ENCODE measurements at places on chromosomes 7 and 10. TPM values are rescaled to one million over a fixed set of nuclear protein-coding genes. Genes with fewer than 3 reads are reported as not detected.

DNA sequence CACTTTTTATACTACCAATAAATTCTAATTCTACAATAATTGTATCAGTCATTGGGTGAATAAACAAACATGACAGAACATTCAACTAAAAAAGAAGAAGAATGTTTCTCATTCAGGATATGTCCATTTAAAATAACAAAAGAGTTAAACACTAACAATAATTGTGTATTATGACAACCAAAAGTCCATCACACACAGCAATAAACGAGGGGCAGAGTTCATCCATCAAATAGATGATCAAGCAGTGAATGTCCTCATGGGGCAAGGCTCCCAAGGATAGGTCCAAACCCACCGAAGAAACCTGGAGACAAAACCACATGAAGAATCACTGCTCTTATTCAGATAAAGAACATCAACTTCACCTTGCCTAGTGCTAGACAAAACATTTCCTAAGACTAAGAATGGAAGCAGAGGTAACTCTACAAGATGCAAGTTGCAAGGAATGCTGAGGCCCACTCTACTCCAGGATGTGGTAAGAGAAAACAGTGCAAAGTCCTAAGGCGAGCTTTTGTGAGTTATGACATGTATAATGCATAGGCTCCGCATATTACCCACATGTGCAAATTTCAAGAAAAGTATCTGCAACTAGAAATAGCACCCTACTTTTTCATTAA is 115.1 kb downstream of the PARD3 start:
- H3K27ac ChIP-seq: no peak overlapping the region
- H3K4me1 ChIP-seq: peaks cover 27% of the 10 kb centered on the region
- no peaks in the 10 kb centered on the region for H3K27me3 ChIP-seq
- no peaks in the 10 kb centered on the region for H3K36me3 ChIP-seq
- no peak for DNase-seq
- no peak overlapping the region for H3K4me3 ChIP-seq

DNA sequence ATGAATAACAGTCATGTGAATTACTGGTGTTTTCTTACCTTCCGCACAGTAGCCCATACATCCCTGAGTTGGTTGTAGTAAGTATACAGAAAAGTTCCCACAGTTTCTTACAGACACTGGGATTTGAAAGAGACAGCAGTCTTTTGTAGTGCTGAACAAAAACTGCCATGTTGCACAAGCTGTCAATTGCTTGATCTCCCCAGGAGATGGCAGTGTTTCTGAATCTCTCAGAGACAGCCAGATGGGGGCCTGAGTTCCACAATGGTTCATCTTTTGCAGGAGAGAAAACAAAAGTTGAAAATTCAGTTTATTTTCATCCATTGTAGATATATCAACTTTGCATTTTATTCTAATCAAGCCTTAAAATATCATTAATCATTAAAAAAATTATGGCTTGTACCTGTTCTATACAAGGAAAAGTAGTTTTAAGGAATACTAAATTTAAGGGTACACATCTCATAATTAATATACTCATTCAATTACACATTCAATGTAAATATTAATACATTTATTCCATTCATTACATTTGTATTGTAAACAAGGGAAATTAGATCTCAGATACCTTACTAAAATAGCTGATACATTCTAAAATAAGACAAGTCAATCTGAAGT is 14.5 kb downstream of the VWDE start:
- no peaks in the 10 kb centered on the region for H3K36me3 ChIP-seq
- no peak overlapping the region for H3K27ac ChIP-seq
- DNase-seq: peak; percentile 77
- H3K27me3 ChIP-seq: no peaks in the 10 kb centered on the region

DNA sequence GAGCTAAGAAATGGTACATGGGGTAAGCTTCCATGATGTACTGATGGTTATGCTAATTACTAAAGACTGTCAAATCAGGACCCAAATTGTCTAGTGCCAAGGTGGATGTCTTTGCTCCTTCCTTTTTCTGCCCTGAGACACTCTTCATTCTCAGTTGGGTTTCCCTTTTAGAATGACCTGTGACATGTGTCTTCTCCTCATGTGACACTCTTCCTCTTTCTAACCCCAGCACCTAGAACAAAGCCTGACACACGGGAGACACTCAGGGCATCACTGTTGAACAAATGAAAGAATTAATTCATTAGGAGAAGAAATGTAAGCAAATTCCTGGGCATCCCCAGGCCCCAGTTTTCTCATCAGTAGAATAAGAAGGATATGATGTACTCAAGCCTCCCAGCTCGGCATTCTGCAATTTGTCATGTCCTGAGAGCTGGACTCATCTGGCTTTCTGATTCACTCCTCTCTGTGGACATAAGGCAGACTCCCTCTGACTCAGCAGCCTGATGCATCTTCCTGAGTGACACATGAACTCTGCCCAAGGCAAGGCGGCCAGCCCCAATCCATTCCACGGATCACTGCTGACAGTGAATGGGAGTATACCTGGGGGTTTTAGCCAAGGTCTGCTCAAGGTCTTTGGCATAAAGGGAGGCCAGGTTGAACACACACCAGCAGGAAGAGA is 473.8 kb downstream of the KCNMA1 start:
- no peaks in the 10 kb centered on the region for H3K27me3 ChIP-seq
- peak overlapping the region; percentile 42 for H3K4me3 ChIP-seq
- no peaks in the 10 kb centered on the region for H3K36me3 ChIP-seq
- H3K27ac ChIP-seq: peak overlapping the region; percentile 91

The CFAP43 gene
- not detected for total RNA-seq

The VPS26A gene
- total RNA-seq: 25.3 TPM

The ZNF853 gene
- 0.51 TPM for total RNA-seq

DNA sequence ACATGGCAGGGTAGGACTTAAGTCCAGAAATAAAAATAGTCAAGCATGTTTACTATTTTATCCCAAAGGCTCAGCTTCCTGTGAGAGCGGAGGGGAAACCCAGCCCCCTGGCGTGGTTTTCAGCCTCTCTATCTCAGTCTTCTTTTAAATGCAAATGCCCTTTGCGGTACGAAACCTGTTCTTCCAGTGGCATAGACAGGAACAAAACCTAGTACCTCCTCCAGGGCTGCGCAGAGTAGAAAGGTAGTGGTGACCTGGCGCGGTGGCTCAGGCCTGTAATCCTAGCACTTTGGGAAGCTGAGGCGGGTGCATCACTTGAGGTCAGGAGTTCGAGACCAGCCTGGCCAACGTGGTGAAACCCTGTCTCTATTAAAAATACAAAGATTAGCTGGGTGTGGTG is 181.3 kb upstream of the FOXK1 start:
- no peak overlapping the region for H3K27ac ChIP-seq
- H3K36me3 ChIP-seq: no peaks in the 10 kb centered on the region
- no peak for DNase-seq
- no peaks in the 10 kb centered on the region for H3K4me1 ChIP-seq
- no peaks in the 10 kb centered on the region for H3K27me3 ChIP-seq
- no peak overlapping the region for H3K4me3 ChIP-seq

The C7orf57 gene
- not detected for total RNA-seq

DNA sequence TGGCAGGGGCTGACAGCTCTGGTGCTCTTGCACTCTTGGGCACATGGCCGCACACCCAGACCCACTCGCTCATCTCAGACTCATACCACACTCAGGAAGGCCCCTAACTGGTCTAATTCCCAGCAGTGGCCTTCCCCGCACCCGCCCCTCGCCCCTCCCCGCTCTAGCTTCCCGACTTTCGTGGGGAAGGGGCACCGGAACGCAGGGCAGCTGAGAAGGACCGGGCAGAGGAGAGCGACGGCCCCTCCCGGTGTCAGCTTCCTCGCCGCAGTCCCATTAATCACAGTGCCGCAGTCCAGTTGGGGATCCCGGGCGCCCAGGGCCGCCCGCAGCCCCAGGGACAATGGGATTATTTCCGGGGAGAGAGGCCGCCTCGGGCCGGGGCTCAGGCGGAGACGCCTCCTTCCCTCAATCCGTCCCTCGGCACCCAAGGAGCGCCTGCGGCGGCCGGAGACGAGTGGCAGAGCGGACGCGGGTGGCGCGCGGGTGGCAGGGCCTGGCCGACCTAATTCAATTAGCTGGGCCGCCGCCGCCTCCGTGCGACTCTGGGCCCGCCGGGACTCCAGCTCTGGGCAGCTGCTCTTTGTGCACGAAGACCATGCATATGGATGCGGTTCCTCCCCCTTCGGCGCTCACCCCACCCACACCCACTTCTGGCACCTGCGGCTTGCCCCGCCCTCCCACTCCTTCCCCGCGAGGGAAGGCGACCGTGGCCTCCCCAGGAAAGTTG is 7.8 kb upstream of the TLX1 start:
- H3K4me3 ChIP-seq: no peak overlapping the region
- H3K36me3 ChIP-seq: no peaks in the 10 kb centered on the region

DNA sequence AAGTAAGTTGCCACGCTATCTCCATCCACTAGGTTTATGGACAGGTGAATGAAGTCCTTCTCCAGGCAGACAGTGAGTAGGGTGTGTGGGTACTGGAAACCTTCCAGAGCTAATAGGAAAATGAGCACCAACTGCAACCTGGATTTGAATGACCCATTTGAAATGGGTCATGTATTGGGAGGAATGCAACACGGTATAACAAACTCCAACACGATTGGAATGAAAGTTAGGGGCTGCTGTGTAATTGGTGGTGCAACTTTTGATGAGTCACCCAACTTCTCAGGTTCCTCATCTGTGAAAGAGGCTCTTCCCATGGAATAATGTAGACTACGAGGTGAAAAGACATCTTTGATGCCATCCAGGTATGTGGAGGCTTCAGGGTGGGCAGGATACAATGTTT is 241.4 kb upstream of the PODXL start:
- H3K27me3 ChIP-seq: no peaks in the 10 kb centered on the region
- no peaks in the 10 kb centered on the region for H3K36me3 ChIP-seq
- H3K27ac ChIP-seq: no peak overlapping the region
- DNase-seq: no peak
- no peaks in the 10 kb centered on the region for H3K4me1 ChIP-seq

The CALHM2 gene
- 62.6 TPM for total RNA-seq

The MOGAT3 gene
- not detected for total RNA-seq

DNA sequence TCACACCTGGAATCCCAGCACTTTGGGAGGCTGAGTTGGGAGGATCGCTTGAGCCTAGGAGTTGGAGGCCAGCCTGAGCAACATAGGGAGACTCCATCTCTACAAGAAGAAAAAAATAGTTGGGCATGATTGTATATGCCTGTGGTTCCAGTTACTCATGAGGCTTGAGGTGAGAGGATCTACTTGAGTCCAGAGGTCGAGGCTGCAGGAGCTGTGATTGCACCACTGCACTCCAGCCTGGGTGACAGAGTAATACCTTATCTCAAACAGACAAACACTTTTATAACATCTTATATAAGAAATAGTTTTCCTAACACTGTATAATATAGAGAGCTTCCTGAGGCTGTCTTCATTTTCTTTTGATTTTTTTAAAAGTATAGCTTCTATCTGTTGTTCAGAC is 448.4 kb upstream of the COBL start:
- no peaks in the 10 kb centered on the region for H3K27me3 ChIP-seq
- DNase-seq: no peak
- H3K4me3 ChIP-seq: no peak overlapping the region
- no peaks in the 10 kb centered on the region for H3K36me3 ChIP-seq
- H3K4me1 ChIP-seq: no peaks in the 10 kb centered on the region
- H3K27ac ChIP-seq: no peak overlapping the region

The CABCOCO1 gene
- 0.25 TPM for total RNA-seq

The PHKG1 gene
- 0.32 TPM for total RNA-seq

DNA sequence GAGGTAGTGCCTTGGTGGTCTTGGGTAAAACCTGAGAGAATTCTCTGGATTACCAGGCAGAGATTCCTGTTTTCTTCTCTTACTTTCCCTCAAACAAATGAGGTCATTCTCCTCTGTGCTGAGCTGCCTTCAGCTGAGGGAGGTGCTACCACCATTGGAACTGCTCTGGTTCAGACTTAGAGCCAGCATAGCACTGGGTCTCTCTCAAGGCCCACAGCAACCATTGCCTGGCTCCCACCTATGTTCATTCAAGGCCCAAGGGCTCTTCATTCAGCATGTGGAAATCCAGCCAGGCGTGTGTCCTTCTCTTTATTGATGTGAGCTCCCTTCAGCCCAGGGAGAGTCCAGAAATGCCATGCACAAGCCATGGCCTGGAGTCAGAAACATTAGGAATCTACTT is 261.1 kb downstream of the NRG3 start:
- no peaks in the 10 kb centered on the region for H3K27me3 ChIP-seq
- H3K4me3 ChIP-seq: no peak overlapping the region
- no peaks in the 10 kb centered on the region for H3K4me1 ChIP-seq
- no peaks in the 10 kb centered on the region for H3K36me3 ChIP-seq

The SCRN1 gene
- 82.2 TPM for total RNA-seq

The WDR86 gene
- total RNA-seq: 0.25 TPM

DNA sequence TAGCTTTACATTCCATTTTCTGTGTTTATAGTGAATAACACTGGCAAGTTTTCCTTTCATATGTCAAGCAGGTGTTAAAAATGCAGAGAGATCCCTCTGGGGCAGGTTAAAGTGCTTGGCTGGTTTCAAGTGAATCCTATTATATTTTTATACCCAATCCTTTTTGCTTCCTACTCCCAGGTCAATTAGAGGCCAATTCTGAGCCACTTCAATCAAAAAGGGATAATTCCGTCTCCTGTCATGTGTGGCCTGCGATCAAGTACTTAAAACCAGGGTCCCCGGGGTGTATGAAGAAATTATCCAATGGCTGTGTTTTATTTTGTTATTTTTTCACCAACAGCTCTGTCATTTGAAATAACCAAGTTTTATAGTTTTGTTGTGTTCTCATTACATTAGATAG is 313.2 kb downstream of the PRPF18 start:
- DNase-seq: no peak
- H3K4me1 ChIP-seq: no peaks in the 10 kb centered on the region
- H3K27ac ChIP-seq: no peak overlapping the region
- no peaks in the 10 kb centered on the region for H3K27me3 ChIP-seq
- no peaks in the 10 kb centered on the region for H3K36me3 ChIP-seq
- H3K4me3 ChIP-seq: no peak overlapping the region

DNA sequence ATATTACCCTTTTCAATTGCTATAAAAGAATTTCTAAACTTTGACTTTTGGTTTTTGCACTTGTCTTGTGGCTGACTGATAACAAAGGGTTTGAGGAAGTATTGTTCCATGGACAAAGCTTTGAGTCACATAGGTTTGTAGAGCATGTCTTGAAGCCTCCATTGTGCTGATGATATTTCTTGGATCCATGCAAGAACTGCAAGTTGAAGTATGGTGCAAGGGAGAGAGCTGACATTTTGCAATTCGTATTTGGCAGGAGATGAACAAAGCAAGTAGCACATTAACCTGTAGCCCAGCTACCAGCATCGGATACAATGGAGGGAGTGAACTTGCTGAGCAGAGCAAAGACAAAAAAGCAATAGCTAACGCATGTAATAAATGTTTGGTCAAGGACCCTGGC is 23.4 kb downstream of the MGAM2 start:
- H3K4me1 ChIP-seq: no peaks in the 10 kb centered on the region
- no peak for DNase-seq
- H3K4me3 ChIP-seq: no peak overlapping the region
- H3K36me3 ChIP-seq: no peaks in the 10 kb centered on the region
- no peak overlapping the region for H3K27ac ChIP-seq
- no peaks in the 10 kb centered on the region for H3K27me3 ChIP-seq

- H3K36me3 ChIP-seq: no peaks in the 10 kb centered on the region
- H3K27ac ChIP-seq: no peak overlapping the region
- no peaks in the 10 kb centered on the region for H3K4me1 ChIP-seq
Measured at GRCh38 chr7:71312755-71313490, 181.0 kb downstream of the GALNT17 start.

The ACHE gene
- total RNA-seq: not detected

The PAX4 gene
- not detected for total RNA-seq

- H3K27me3 ChIP-seq: no peaks in the 10 kb centered on the region
- H3K4me1 ChIP-seq: peaks cover 38% of the 10 kb centered on the region
- no peak for DNase-seq
Measured at GRCh38 chr7:17319164-17320101, 21.0 kb downstream of the AHR start.

- peaks cover 58% of the 10 kb centered on the region for H3K27me3 ChIP-seq
- H3K36me3 ChIP-seq: no peaks in the 10 kb centered on the region
- H3K4me1 ChIP-seq: no peaks in the 10 kb centered on the region
- no peak overlapping the region for H3K4me3 ChIP-seq
- peak; percentile 25 for DNase-seq
Measured at GRCh38 chr10:113626809-113627355, 37.0 kb downstream of the NRAP start.

The MET gene
- 68.8 TPM for total RNA-seq

The PDE6C gene
- total RNA-seq: not detected

Data from GM23248 (cell line).